Muscle of back (tissue), 13 donors: ENCODE measurements at places on chromosomes 12 and 14.

- DNase-seq = no peak
Observed at GRCh38 chr12:122166422-122167349, 7.3 kb downstream of the IL31 start.

GRCh38 chr12:82608706-82609105 is 78.0 kb upstream of the TMTC2 start:
- DNase-seq = no peak

DNA sequence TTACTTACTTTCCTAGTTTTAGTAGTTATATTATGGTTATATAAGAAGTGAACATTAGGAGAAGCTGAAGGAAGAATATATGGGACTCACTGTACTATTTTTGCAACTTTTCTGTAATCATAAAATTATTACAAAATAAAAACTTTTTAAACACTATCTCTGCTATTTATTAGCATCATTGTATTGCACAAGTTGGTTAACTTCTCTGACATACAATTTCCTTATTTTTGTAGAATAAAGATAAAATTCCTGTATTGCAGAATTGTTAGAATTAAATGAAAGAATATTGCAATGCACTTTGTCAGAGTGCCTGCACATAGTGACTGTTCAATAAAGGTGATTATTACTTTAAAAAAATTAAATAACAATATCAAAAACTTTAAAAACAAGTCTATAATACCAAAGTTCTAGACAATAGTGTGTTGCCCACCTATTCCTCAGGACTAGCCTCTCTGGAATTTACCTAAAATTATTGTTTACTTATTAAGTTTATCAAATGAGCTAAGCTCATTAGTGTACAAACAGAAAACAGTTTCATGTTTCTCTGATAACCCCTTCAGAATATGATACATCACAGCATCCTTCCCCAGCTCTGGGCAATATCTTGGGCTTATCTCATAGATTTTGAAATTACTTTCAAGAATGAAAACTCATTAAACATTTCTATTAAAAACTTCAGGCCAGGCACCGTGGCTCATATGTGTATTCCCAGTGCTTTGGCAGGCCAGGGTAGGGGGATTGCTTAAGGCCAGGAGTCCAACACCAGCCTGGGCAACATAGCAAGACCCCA is 77.4 kb upstream of the TMPO start:
- DNase-seq = no peak

DNA sequence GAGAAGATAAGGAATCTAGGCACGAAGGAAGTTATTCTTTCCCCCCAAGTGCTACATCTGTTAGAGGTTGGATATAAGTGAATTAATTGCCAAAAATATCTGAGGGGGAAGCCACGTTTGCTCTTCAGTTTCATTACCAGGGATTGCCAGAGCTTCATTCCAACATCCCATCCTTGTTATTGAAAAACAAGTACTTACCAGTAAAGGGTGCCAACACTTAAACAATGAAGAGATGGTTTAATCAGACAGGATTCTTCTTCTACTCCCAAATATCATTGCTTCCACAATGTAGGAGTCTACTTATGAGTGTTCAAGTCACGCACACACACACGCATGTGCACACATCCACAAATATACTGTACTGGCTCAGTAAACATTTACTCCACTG is 312.4 kb downstream of the RPAP3 start:
- DNase-seq = no peak

DNA sequence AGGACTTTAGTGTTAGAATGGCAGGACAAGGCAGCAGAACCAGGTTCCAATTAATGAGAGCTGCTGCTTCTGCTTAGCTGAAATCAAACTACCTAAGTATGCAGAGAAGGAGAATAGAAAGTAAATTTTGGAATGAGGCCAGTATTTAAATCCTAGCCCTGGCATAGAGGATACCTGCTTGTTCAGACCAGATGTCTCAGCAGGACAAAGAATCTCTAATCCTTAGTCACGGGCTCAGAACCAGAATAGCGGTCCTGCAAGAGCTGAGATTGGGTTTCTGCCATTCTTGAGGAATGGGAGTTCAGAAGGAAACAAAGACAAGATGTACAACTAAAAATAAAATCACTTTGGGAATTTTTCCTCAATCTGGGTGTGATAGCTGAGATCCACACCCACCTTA is 550.8 kb upstream of the TMEM132C start:
- no peak for DNase-seq

GRCh38 chr12:130476451-130477135 is 138.9 kb downstream of the PIWIL1 start:
- DNase-seq = peak; percentile 25

- DNase-seq = no peak
Observed at GRCh38 chr14:102344485-102344884, 18.2 kb downstream of the CINP start.

GRCh38 chr14:101120641-101121507 is 217.4 kb upstream of the RTL1 start:
- no peak for DNase-seq

DNA sequence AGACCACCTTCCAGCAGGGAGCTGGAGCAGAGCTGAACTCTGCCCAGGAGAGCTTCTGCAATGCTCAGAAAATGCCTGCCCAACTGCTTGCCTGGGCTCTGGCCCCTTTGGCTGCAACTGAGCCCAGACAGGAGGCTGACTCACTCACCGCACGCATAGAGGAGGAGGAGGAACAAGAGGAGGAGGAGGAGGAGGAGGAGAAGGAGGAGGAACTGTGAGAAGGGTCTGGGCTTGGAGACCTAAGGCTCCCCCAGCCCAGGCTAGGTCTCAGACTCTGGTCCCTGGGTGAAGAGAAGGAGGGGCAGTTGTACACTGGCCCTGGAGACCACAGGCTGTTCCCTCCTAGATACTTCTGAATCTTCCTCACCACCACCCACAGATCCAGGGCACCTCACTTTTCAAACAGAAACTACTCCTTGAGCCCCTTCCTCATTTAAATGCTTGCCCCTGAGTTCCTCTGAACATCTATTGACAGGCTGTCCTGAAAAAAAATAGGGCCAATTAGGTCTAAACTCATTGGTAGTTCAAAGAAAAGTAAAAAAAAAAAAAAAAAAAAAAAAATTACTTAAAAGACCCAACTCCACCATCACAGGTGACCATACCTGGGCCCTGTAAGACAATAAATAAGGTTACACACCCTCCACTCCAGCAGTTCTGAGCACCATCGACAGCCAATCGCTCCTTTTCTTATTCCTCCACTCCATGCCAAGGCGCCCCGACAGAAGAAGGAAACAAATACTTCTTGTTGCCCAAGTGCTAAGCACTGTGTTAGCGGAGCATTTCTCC is 674 bp downstream of the VDR start:
- no peak for DNase-seq

- DNase-seq = no peak
Observed at GRCh38 chr12:80632835-80633234, 74.6 kb upstream of the MYF6 start.
